Stimulated activated CD4-positive, alpha-beta T cell treated with anti-CD3 and anti-CD28 coated beads, Interleukin-2, amount 100 ng/mL, for 48 hours (primary cell): ENCODE measurements at places on chromosomes 13 and 19.

DNA sequence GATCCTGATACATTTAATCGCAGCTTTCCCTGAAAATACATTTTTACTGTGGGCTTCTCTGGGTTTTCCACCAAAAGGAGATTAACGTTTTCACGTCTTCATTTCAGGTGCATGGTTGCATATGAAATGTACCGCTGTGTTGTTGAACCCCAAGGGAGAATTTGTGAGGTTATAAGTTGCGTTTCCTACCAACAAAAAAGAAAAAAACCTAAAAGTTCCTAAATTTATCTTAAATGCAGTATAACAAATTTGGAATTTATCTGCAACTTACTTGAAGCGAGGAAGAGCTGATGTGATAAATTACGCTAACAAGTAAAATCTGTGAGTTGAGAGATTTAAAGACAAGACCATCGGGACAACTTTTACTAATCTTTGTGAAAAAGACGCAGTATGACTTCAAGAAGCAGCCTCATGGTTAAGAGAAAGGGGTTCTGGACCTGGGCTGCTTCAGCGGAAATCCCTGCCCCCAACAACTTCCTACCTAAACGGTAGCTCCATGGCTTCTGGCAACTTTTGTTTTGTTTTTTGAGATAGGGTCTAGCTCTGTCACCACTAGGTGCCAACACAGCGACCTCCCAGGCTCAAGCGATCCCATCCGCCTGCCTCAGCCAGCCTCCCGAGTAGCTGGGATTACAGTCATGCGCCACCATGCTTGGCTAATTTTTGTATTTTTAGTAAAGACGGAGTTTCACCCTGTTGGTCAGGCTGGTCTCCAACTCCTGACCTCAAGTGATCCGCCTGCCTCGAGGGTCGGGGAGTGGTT is 958 bp upstream of the OBI1 start:
- peak; percentile 23 for DNase-seq

DNA sequence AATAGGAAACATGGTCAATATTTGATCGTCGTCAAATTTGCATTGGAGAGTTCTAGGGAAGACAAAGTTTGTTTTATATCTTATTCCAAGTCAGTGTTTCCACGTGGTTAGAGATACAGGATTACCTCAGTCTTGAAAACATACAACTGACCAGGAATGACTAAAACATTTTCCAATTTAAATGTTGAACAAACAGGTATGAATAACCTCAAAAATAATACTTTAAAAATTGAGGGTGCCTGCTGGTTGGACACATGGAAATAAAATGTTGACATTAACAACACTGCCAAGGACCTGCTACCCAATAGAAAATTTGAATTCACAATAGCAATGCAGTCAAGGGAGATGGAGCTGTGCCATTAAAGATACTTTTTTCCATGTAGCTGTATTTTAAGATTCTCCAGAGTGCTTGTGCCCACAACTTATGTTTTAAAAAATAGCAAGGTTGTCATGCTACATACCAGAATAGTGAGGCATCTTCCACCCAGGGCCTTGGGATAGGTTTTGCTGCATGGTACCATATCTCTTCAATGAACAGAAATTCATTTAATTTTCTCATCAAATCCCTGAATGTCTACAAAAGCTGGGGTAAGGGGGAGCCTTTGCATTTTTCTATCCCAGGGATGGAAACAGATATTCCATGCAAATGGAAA is 260.8 kb downstream of the EFNB2 start:
- no peak for DNase-seq

DNA sequence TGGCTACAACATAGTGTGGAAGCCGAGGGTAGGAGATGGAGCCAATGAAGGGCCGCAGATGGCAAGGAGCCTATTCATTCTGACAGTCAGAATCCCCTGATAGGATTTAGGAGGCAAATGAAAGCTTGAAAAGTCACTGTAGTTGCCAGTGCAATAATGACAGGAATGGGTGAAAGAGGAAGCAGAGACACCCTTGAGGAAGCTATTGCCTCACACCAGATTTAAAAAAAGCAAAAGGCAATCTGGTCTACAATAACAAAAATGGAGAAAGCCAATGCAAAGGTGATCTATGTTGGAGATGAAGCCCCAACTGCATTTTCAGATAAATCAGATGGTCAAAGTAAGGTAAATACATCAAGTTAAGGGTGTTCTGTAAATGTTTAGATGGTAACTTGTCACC is 158.5 kb downstream of the TUBA3C start:
- DNase-seq, result no peak

DNA sequence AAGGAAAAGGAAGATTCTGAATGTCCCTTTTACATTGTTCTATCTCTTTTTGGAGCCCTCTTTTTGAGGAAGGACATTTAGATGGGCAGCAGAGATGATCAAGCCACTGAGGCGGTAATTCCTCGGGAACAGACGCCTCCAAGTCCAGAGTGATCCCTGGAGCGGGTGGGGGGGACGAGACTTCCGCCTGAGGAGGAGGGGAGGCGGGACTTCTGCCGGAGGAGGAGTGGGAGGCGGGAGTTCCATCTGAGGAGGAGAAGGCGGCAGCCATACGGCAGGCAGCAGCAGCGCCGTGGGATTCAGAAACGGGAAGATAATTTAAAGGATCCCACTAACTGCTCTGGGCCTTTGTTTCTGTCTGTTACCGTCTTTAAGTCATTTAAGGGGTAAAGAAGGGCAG is 37.6 kb upstream of the CD177 start:
- DNase-seq, result no peak

GRCh38 chr13:29496241-29496712 is 99.2 kb downstream of the SLC7A1 start:
- no peak for DNase-seq

DNA sequence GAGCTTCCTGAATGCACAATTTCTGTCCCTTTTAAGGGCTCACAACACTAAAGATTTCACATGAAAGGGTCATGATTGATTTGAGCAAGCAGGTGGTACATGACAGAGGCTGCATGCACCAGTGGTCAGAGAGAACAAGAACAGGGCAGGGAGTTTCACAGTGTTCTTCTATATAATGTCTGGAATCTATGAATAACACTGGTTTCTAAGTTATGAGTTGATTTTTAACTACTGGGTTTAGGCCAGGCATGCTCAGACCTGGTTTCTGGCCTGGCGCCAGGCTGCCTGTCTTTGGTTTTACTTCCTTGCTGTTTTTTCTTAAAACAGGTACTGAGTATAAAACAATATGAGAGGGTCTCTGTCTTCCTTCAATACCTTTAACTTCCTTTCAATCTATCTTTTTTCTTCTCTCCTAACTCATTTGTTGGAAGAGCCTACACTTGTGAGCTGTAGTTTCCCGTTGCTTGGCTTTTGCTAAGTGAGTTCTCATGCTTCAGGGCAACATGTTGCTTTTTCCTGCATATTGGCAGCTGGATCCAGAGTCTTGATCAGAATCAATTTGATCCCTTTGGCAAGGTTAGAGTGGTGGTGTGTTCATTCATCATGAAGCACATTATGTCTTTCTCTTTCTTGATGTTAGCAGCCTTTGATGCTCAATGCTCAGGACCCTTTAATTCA is 38.5 kb upstream of the FGF14 start:
- DNase-seq, result no peak

DNA sequence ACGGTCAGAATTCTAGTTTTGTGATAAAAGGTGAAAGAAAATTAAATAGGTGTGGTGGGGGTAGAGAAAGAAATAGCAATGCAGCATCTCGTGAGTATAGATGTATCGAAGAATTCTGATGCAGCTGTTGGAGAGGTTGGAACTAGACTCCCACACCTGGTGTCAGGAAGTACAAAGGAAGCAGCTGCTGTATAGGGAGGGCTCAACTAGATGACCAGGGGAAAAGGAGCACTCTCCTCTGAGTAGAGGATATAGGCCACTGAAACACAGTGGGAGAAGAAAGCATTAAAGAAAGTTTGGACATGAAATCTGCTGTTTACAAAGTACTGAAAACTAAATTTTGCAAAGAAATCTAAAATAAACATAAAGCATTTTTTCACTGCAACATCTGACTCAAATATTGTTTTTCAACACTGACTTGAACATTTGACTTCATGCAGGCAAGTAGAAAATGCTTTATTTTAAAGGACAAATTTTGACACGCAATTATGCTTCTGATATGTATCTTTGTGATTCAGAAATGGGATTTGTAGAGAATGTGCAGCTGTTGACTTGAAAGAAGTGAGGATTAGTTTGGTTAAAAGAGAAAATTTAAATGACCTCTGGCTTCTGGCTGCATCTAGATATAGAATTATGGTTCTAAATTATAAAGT is 82.2 kb downstream of the MIPEP start:
- no peak for DNase-seq

GRCh38 chr19:53917356-53917755 is 8.3 kb downstream of the CACNG7 start:
- no peak for DNase-seq

DNA sequence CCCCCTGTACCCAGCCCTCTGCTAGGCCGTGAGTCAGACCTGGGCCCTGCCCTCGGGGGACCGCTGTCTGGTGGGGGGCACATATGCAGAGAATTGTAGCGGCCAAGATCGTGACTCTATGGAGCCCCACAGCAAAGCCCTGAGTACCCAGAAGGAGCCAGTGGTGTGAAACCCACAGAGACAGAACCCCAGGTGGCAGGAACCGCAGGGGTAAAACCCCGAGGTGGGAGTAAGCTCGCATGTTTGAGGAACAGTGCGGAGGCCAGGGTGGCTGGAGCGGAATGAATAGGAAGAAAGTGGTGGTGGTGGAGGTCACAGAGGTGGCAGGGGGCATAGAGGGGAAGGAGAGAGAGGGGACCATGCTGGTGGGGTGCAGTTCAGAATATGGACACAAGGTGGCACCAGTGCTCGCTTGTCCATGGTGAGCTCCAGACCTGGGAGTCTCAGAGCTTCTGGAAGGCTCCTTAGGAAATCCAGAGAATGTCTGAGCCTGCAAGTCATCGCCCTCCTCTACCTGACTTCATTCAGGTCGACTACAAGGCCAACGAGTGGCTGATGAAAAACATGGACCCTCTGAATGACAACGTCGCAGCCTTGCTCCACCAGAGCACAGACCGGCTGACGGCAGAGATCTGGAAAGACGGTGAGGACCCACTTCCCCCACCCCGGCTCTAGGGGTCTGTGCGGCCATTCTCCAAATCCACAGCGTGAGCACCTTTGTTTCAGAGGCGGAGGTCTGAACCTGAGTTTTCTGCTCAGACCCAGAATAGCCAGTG is 48.9 kb downstream of the MYH14 start:
- peak; percentile 41 for DNase-seq

- DNase-seq, result no peak
These were observed 26.2 kb downstream of the ZNF160 start for GRCh38 chr19:53076984-53077383.

GRCh38 chr19:2266183-2266993 is 10.2 kb upstream of the JSRP1 start:
- no peak for DNase-seq
